ENCODE measurements at places on chromosomes 2 and 18. TPM values are rescaled to one million over a fixed set of nuclear protein-coding genes. Genes with fewer than 3 reads are reported as not detected.

Gene DCDC2C
- total RNA-seq = not detected

GRCh38 chr2:75251896-75252295, 52.6 kb upstream of the TACR1 start:
- DNase-seq = no peak

GRCh38 chr2:121173112-121173511, 111.9 kb downstream of the TFCP2L1 start:
- DNase-seq = no peak

DNA sequence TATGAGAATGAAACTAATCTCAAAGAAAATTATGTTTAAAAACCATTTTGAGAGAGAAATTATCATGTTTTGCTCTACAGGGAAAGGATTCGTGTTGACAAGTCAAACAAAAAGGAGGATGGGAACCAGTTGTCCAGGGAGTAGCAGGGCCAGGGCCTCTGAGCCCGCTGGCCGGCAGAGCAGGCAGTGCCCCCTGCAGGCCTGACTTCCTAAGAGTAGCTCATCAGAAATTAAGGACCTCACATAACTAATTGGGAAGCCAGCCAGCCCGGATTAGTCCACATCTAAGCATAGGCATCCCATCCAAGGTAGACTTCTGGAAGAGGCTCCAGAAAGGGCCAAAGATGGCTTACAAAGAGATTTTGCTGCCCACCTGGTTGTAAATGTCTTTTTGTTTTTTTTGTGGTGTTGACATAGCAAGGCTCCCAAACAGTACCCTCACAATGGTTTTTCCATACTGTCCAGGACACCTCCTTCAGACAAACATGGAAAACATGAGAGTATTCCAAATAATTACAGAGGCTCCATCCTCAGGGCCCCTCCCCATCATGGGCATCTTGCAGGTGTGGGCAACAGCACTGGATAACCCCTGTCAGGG, 241.2 kb upstream of the TANK start:
- DNase-seq = peak; percentile 11

Gene ECEL1
- 0.19 TPM for total RNA-seq

- no peak for DNase-seq
Observed at GRCh38 chr2:29644949-29645348, 276.4 kb downstream of the ALK start.

Gene OSBPL1A
- total RNA-seq = 1.3 TPM

Gene RUFY4
- total RNA-seq = 0.16 TPM

DNA sequence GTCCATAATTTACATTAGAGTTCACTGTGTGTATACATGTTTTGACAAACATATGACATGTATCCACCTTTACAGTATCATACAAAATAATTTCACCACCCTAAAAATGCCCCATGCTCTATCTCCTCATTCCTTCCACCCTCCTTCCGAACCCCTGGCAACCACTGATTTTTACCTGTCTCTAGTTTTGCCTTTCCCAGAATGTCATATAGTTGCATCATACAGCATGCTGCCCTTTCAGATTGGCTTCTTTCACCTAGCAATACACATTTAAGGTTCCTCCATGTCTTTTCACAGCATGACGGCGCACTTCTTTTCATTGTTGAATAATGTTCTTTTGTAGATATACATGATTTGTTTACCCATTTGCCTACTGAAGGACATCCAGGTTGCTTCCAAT, 10.4 kb downstream of the LRPPRC start:
- DNase-seq = no peak

- no peak for DNase-seq
Observed at GRCh38 chr2:170454471-170455372, 260.4 kb upstream of the SP5 start.

- no peak for DNase-seq
Observed at GRCh38 chr2:229141424-229142025, 129.6 kb downstream of the PID1 start.

Gene UGT1A3
- not detected for total RNA-seq

- DNase-seq = no peak
Observed at GRCh38 chr18:41244591-41245037, 710.4 kb upstream of the PIK3C3 start.

DNA sequence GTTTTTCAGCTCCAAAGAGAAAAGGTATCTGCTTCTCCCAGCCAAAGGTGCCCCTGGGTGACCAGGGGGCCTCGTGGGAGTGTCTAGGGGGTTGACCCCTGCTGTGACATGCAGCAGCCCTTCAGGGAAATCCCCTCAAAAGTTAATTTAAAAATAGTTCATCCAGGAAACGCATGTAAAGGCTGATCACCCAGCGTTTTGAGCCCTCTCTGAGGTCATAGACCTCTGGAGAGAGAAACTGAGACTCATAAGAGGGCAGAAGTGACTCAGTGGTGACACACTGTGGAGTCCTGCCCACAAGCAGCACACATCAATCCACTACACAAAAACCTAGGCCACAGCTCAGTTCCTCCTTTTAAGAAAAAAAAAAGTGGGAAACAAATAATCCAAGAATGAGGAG, 11.9 kb downstream of the GAL3ST2 start:
- peak; percentile 12 for DNase-seq

Gene ZAP70
- total RNA-seq = 194 TPM

DNA sequence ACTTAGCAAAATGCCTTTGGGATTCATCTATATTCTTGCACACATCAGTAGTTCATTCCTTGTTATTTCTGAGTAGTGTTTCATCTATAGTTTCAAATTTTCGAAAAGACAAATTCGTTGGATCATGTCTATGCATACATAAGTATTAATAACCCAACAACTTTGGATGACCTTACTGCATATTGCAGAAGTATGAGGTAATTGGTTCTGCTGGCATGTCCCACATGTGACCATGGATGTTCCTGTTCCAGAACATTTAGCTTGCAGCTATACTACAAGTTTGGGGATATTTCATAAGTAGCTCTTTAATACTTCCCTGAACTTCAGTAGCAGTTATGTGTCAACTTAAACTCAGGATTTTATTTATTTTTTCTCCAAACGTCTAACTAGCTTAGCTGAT, 44.9 kb downstream of the APLF start:
- DNase-seq = no peak

Gene MAL
- 6.1 TPM for total RNA-seq

DNA sequence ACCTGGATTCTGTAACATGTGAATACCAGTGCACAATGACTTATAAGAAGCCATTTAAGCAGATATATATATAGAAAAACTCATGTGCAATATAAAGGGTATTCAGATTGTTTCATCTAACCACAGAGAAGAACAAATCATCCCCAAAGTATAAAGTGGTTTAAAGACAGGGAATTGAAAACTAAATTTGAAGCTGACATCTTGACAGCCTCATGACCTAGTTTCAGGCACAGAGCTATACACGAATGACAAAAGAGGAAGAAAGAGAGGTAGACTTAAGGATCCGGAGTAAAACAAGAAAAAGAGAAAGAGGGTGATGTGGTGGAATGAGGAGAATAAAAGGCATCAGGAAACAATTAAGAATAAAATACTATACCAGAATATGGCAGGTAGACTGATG, 194.5 kb downstream of the EPHA4 start:
- DNase-seq = no peak

DNA sequence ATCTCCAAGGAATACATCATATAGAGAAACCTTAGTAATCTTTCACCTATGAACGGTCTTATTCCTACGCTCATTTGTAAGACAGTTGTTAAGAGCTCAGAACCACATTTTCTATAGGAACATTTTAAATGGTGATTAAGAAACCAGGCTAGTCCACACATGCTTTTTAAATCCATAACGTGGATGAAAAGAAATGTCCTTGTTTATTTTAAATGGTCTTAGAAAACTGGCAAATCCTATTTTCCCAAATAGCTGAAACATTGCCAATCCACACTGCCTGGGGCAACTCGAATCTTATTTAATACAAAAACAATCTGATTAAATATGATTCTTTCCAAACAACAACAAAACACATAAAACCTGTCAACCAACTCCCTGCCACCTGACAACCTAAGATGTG, 23.7 kb downstream of the METTL8 start:
- DNase-seq = no peak

Gene MALL
- 0.54 TPM for total RNA-seq

- no peak for DNase-seq
Observed at GRCh38 chr2:146837857-146838256, 1007.0 kb upstream of the ACVR2A start.

GRCh38 chr2:188477564-188478103, 186.0 kb downstream of the GULP1 start:
- no peak for DNase-seq

- no peak for DNase-seq
Observed at GRCh38 chr2:150643114-150643725, 155.8 kb upstream of the RND3 start.

- DNase-seq = no peak
Observed at GRCh38 chr2:237815637-237816036, 17.1 kb downstream of the RBM44 start.

Gene UGT1A6
- total RNA-seq = not detected

Gene MOGAT1
- total RNA-seq = not detected

DNA sequence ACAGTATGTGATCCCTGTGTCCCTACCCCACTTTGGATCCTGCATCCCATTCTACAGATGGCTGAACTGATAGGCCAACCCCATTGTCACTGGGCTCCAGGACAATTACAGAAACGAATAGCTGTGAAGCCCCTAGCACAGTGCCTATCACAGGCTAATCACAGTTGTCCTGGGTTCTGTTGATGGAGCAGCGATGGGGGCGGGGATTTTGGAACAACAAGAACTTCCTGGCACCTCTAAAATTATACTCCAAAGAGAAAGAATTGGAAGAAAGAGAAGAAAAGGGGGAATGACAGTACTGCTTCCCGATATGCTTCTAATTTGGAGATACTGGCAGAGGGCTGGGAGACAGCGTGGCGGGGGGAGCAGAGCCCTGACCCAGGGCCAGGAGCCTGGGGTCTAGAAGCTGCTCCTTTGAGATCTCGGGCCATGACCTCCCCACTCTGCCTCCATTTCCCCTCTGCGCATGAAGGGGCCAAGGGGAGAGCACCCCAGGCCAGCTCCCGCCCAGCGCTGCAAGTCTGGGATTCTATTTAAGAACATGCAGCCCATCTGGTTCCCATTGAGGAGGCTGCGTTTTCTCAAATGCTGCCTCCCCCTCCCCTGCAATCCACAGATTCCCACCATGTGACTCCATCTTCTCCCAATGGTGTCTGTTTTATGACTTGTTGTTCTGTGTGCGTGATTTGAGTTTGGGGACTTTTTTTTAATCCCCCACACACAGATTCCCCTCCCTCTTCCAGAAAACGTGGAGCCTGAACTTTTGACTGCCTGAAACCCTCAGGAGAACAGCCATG, 202.7 kb downstream of the CYP26B1 start:
- DNase-seq = no peak

GRCh38 chr2:98910349-98911125, 25.5 kb downstream of the CRACDL start:
- no peak for DNase-seq

Gene CPLX4
- not detected for total RNA-seq

- DNase-seq = no peak
Observed at GRCh38 chr2:67502346-67503065, 105.4 kb downstream of the ETAA1 start.

DNA sequence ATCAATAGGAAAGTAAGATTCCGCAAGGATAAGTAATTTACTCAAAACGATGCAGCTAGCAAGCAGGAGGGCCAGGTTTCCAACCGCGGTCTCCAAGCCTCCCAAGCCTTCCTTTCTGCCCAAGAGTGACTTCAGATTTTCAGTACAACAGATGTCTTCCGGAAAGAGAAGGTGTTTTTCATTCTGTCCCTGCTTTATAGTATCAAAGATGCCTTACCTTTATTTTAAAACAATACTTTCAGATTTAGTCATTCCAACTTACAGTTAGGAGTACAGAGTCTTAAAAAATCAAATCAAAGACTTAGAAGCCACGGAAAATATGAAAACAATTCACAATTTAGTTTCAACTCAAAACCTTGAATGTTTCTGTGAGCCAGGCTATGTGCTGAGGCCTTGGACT, 43.6 kb downstream of the CYB5A start:
- no peak for DNase-seq

Gene VWC2L
- not detected for total RNA-seq

Gene GKN1
- not detected for total RNA-seq

DNA sequence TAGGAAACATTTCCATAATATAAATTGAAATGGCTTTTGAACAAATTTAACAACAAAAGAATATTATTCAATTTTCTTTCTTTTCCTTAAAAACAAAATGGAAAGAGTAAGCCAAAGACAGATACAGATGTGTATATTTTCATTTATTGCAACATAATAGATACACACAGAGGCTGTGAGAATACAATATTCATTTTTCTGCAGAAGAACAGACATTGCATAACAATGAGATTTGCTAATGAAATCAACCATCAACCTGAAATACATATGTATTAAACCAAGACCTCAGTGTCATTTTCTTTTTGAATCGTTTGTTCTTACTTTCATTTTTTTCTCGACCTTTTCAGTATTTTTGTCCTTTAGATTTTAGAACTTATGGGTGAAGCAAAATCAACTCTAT, 95.1 kb downstream of the BAZ2B start:
- DNase-seq = no peak

DNA sequence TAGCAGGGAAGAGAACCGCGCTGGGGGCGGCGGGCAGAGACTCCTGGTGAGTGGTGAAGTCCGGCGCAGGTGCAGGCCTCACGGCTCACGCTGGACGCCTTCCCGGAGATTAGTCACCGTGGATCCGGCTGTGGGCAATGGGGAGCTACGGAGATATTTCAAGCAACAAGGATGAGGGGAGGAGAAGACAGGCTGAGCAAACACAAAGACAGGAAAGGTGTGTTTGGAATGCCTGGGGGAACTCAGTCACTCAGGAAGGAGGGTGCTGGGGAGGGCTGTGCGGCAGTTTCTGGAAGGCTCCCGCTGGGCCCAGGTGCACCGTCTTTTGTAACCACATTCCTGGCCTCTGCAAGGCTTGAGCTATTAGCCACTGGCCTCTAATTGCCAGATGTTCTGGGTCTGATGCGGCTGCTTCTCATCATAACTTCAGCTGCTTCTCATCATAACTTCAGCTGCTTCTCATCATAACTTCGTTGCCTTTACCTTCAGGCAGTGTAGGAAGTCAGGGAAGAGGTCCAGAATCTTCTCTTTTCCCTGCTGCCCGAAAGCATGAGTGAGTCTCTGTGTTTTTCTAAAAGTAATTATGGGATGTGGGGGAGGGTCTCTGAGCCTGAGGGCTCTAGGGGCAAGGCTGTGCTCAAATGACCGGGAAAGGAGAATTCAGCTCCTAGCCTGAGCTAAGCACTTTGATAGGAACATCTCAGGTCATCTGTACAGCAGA, 118.9 kb downstream of the PXDN start:
- DNase-seq = no peak

- no peak for DNase-seq
Observed at GRCh38 chr2:219430633-219431615, 3.7 kb upstream of the SPEG start.

- no peak for DNase-seq
Observed at GRCh38 chr2:10035053-10035422, 8.3 kb upstream of the KLF11 start.

Gene SLC9A4
- not detected for total RNA-seq

DNA sequence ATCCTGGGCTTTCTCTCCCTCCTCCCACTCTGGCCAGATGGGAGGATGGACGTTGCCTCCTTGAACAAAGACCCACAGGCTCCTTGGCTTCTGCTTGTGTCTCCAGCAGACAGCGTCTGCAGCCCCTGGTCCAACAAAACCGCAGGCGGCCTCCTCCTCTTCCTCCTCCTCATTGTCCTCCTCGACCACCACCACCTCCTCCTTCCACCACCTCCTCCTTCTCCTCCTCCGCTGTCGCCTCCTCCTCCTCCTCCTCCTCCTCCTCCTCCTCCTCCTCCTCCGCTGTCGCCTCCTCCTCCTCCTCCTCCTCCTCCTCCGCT, 45.7 kb upstream of the ALPP start:
- DNase-seq = no peak

GRCh38 chr2:205687641-205687956, 5.3 kb downstream of the NRP2 start:
- no peak for DNase-seq
